ENCODE measurements at places on chromosomes 3 and 15.

- DNase-seq, result no peak
These were observed 25.9 kb upstream of the RTP4 start for GRCh38 chr3:187342255-187342654.

DNA sequence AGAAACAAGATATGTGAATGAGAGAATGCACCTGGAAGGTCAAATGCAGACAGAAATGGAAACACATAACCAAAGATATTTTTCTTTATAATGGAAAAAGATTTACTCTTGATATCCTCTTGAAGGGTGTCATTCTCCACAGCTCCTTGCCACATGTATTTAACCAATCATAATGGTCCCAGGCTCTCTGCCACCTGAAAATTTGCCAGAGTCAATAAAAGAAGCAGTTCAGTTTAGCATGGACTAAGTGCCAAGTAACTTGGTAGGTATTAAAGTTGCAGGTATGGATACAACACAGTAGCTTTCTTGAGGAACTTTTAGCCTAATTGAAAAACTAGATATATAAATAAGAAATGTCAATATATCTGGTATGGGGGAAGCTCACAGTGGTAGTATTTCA lies 33.5 kb downstream of the TUSC7 start:
- DNase-seq, result no peak

DNA sequence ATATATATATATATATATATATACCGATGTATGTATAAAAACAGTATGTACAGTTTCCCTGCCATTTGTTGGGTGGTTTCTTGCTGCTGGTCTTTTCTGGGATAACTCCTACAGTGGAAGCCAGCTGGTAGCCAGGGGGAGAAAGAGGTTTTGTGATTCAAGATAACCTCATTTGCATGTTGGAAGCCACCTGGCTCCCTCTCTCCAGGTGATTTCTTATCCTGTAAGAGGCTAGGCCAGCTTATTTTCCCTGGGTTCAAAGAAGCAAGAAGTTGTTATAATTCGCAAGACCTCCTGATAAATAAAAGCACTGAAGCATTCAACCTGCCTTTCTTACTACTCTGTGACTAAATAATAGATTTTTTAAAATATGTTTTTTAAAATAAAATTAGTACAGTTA lies 443.3 kb downstream of the VGLL3 start:
- no peak for DNase-seq

DNA sequence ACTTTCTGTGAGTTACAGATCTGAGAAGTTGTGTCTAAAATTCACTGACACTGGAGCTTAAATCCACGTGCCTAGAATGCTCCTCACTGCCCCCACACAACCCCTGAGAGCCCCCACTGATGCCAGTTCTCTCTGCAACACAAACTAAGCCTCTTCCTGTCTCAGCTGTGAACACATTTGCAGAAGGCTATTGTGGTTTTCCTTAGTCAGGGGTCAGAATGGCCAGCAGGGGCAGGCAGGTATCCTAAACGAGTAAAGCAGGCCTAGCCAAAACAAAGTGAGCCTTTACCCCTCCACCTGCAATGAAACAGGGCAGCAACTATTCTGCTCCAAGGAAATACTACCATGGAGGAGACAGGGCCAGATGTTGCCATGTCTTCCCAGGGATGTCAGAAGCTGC lies 78.6 kb downstream of the FHIT start:
- DNase-seq, result no peak

DNA sequence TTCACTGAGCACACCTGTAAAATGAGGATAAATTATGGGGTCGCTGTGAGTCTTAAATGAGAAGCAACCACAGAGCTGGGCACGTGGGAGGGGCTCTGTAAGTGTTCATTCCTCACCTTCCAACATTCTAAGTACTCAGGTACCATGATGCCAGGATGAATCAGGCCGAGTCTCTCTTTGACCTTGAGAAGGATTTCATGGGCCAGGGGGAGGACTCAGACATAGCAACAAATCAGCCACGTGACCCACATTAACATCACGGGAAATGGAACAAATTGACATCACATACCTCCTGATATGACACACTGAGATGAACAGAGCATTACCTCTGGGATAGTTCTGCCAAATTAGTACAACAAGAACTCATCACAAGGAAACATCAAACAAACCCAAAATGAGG lies 35.2 kb upstream of the USP3 start:
- no peak for DNase-seq

GRCh38 chr15:23646165-23647000 lies 1.3 kb downstream of the MAGEL2 start:
- DNase-seq, result no peak

DNA sequence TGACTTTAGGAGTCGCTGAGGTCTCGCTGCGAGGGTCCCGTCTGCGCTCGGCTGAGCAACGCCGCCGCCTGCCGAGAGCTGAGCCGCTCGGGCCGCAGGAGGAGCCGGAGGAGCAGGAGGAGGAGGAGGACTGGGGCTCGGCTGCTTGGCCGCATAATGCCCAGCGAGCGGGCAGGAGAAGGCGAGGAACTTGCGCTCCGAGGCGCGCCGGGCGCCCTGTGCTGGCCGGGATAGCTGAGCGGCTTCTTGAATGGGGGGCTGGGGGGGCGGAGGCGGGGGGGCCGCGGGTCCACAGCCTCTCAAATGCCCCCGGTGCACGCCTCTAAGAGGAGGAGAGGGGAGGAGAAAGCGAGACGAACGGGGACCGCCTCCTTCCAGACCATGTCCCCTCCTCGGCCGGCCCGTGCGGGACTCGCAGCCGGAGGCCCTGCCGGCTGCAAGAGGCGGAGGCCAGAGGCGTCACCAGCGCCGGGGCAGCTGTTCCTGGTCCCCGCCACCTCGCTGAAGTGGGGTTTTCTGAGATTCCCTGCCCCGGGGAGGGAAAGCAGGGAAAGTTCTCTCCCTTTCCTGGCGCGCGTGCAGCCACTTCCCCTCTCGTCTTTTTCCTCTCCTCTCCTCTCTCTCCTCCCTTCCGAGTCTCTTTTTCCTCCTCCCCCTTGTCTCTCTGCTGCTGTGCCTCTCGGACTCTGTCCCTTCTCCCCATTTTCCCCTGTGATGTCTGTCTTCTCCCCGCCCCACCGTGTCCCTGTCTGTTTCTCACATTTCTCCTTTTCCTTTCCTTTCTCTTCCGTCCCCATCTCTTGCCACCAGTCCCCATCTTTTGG lies at the start of gene ADAMTS9:
ADAMTS9 (minus strand) TSS at position 220 of the 824 bp plus-strand sequence. CDS start 343 bp downstream, outside the sequence.
- DNase-seq, result no peak

- DNase-seq, result no peak
These were observed 110.8 kb downstream of the TIGIT start for GRCh38 chr3:114404590-114404989.

- no peak for DNase-seq
These were observed 532.2 kb downstream of the ROBO2 start for GRCh38 chr3:77571971-77572715.

- no peak for DNase-seq
These were observed 6.0 kb downstream of the MINDY2 start for GRCh38 chr15:58777107-58777506.

DNA sequence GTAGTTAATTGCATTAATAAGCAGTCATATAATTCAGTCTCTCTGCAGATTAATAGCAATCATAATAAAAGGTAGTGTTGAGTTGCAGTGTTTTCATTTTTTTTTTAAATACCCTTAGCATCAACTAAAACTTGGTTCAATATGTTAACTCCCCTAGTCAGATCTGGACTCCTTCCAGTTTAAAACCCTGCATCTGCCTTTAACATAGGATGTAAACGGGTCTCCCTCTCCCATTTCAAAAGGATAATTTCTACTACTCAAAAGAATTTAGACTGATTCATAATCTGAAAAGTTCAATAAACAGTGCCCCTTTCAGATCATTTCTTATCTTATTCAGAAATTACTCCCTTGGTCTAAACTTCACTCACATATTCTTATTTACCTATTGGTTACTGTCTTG lies 11.4 kb downstream of the CPOX start:
- no peak for DNase-seq

GRCh38 chr3:57038466-57039164 lies 21.8 kb upstream of the SPATA12 start:
- DNase-seq, result no peak

GRCh38 chr3:19866751-19867347 lies 67.2 kb downstream of the EFHB start:
- peak; percentile 10 for DNase-seq

DNA sequence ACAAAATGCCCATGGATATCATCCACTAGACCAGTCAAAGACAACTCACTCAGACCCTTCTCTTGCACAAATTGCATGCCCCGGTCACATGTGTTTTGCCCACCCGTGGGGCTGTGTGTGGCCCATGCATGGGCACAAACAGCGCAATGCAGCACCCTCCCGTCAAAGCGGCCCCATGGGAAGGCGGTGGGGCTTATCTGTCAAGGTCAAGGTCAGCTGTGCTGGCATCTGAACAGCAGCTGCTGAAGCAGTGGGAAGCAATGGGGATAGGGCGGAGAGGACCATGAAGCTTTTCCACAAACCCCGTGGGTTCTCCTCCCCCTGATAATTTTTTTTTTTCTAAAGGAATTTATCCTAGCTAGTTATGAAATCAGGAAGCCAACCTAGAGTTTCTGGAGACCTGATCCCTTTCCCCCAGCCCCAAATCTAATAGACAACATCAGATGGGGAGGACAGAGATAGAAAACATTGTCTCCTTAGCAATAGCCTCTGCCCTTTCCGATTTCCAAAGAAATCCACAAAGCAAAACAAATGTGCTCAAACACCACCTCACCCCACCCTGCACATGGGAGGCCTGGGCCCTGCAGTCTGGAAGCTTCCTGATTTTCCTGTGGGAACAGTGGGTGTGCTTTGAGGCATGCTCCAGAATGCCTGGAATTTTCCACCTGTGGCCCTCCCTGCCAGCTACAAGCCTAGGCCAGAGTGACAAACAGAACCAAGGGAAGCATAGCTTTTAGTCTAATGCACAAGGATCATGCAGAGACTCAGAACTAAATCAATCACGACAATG lies 84.4 kb downstream of the BDH1 start:
- no peak for DNase-seq

DNA sequence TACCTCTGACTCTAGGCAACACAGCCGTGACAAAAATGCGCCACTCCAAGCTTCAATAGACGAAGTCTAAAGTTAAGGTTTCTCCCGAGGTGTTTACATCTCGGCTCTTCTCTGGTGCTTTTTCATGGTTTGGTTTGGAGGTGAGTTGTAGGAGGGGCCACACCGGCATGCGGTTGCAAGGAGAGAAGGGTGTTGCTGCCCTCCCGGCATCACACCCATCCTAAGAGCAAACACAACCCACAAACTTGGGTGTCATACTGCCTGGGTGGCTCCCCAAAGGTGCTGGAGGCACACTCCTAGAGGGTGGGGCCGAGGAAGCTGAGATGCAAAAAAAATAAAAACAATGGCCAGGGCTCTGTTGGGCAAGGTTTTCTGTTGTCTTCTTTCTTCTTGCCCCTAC lies 225.2 kb upstream of the ICE2 start:
- DNase-seq, result no peak

DNA sequence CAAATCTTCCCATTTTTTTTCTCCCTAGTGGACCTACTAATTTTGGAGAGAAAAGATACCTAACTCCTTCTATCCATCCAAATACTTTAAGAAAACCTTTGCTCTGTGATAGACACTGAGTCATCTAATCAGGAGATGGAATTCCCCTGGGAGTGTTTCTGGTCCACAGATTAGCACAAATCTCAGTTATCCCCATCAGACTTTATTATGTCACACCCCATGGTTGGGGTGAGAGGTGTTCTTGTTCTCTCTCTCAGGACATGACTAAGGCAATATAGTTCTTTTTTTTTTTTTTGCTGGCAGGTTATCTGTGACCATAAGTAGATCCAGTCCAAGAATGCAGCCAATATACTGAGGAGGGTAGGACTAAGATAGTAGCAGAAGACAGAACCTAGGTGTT lies 15.8 kb downstream of the SLC9A9 start:
- DNase-seq, result no peak

GRCh38 chr15:78625606-78626280 lies 4.9 kb upstream of the CHRNA3 start:
- DNase-seq, result no peak

DNA sequence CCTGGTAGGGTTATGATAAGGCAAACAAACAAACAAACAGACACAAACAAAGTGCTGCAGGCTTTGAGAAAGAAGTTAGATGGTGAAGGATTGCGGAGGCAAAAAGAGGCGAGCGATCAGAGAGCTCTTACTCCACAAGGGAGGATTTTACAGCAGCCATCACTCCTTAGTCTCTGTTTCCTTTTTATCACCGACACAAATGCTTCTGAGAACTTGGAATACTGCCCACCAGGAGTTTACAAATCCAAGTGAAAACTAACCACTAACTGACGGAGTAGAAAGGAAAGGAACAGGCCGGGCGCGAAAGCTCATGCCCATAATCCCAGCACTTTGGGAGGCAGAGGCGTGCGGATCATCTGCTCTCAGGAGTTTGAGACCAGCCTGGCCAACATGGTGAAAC lies 35.6 kb upstream of the GPR160 start:
- DNase-seq, result no peak

DNA sequence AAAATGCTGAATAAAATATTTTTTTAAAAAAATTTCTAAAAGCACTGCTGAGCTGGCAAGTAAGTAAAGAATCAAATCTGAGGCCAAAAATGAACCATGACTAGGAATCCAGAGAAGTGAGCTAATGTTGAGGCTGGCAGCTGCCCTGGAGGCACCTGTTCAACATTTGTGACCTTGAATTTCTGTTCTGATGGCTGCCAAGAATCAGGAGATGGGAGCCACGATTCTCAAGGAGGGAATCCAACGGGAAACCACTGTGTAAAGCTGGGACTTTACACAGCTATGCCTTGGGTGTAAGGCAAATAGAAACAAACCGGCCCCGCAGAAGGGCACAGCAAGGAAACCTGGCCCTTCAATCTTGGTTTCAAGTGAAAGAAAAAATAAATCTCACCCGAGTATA lies 22.7 kb downstream of the HEG1 start:
- no peak for DNase-seq

GRCh38 chr15:42089942-42090341 lies 4.4 kb downstream of the PLA2G4D start:
- DNase-seq, result no peak

DNA sequence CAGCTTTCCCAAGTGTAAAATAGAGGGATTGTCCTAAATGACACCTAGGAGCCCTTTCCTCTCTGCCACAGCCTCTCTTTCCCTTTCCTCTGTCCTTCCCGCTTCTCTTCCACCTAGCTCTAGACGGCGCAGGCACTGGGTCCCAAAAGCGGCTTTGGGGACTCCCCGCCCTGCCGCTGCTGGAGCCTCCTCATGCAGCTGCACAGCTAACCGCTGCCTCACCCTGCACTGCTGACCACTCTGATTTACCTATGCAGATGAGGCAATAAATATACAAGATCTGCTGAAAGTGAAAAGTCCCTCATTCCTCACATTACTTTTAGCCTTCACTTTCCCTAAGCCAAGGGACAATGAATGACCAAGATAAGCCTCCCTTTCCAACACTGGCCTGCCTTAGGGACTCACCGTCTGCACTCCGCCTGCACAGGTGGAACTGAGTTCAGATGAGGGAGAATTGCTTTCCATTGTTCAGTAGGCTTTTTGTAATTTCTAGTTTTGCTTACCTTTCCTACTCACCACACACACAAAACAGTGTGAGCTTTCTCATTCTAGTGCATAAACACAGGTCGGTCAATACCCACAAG lies 197.5 kb upstream of the BCL6 start:
- no peak for DNase-seq

DNA sequence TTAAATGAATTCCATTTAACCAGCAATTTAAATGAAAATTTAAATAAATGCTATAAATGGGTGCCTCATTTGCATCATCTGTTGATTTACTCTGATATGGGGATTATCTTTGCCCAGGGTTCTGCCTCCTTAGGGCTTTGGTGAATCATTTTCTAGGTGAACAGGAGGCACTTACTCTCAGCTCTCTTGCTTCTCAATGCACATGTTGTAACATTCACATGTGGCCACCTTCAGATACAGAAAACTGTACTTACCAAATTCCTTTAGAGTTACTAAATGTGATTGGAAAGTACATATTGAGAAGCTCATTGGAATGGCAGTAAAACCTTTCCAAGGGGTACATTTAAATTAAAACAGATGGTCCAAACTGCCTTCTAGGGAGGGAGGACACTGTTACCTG lies 20.8 kb downstream of the GADL1 start:
- no peak for DNase-seq
